ENCODE measurements at places on chromosomes 4 and X.
A peak's percentile ranks its signal among the peaks of the same experiment; 100 is the strongest.

DNA sequence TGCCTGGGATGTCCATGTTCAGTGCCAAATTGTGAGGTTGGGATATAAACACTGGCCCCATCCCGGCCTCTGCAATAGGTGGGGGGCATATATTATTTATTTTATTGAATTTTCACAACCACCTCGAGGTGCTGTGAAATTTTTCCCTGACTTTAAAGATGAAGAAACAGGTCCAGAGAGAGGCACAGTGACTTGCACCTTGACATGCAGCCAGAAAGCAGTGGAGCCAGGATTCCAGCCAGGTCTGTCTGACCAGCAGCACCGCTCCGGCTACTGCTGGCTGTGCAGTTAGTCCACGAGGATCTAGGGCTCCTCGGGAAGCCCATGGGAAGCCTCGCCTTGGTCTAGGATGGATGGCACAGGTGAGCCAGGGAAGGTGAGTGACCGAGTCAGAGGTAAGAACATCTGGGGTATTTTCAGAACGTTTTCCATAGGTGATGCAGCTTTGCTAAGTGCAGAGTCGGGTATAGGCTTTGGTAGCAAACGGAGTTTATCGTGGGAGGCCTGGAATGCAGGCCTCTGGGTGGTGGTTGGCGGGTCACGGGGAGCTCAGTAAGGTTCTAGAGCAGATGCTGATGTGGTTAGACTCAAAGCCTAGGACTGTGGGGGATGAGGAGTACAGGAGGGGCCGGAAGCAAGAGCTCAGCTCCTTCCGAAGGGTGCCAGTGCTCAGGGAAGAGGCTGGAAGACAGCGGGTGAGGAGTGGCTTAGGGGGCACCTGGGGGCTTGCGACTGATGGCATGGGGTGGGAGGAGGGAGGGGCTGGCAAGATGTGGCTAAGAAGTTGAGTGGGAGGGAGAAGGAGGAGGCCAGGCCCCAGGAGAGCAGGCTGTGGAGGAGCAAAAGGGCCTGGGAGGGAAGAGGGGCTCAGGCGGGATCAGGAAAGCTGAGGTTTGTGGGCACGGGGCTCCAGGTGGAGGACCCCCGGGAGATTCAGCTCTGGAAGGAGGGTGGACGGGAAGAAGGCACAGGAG, 107.7 kb upstream of the LRPAP1 start:
- no peak for DNase-seq

GRCh38 chr4:20992002-20992401, 291.7 kb downstream of the PACRGL start:
- DNase-seq = no peak

- DNase-seq = peak; percentile 47
Measured at GRCh38 chrX:56248492-56248891, 16.3 kb downstream of the KLF8 start.

DNA sequence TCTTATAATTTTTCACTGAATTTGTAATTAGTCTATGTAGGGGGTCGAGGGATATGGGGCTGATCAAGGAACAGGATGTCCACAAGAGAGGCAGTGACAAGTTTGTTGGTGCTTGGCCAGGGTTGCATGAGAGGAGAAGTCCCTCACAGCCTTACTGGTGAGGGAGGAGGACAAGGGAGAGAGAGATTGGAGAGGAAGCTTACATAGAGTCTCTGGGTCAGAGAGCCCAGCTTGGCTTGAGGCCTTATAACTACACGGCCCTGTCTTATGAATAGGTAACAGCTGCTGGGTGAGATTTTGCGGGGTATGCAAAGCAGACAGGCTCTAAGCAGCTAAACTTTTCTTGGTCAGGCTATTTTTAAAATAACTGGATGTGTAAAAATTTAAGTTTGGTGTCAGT, 37.9 kb upstream of the OTUD4 start:
- DNase-seq = no peak

DNA sequence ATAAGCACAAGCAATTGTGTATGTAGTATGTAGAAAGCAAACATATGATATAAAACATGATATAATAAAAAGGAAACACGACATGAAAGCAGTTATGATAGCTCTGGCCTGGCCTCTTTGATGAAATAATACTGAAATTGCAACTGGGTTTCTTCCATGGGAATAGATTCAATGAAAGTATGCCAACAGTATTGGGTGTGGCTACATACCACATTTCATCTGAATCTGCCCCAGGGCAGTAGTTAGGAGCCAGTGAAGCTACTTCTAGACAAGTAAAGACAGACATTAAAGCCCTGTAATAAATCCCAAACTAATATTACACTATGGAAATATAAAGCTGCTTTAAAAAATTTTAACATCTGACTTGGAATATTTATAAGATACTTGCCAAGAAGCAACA, 207.3 kb downstream of the FBXW7 start:
- DNase-seq = no peak

GRCh38 chr4:138204507-138204906, 37.6 kb downstream of the SLC7A11 start:
- DNase-seq = no peak

GRCh38 chr4:108395786-108396185, 224.6 kb upstream of the RPL34 start:
- DNase-seq = no peak

GRCh38 chr4:158816955-158817354, 48.1 kb downstream of the FNIP2 start:
- no peak for DNase-seq

DNA sequence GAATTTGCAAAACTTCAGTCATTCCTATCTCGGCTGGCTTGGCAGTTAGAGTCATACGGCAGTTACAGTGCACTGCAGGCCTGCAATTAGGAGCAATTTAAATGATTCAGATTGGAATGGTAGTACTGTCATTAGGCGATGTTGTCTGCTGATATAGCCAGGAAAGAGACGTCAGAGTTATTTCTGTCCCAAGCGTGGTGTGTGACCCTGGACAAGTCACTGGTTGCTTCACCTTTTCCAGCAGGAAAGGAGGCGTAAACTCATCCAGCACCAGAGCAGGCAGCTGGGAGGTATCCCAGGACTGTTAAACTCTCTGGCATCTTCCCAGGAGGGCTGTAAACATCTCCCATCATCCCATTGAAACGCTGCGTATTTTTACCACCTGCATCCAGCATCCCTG, 836 bp upstream of the LNX1 start:
- DNase-seq = no peak

- no peak for DNase-seq
Measured at GRCh38 chr4:55758570-55758969, 61.0 kb upstream of the EXOC1L start.

DNA sequence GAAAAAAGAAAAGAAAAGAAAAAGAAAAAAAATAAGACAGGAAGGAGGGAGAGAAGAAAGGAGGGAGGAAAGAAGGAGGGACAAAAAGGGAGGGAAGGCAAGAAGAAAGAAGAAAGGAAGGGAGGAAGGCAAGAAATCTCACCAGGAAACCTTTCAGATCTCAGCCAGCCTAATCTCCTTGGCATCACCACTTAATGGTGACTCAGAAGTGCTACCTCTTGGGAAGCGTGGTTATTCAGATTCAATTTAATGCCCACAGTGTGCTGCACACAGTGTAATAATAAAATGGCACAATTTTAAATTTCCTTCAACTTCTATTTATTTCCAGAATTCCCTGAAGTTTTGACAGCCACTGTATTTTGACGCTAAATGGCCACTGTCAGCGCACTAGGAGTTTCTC, 50.3 kb downstream of the DKK2 start:
- DNase-seq = no peak

- DNase-seq = no peak
Measured at GRCh38 chr4:42954963-42955669, 62.6 kb downstream of the GRXCR1 start.

DNA sequence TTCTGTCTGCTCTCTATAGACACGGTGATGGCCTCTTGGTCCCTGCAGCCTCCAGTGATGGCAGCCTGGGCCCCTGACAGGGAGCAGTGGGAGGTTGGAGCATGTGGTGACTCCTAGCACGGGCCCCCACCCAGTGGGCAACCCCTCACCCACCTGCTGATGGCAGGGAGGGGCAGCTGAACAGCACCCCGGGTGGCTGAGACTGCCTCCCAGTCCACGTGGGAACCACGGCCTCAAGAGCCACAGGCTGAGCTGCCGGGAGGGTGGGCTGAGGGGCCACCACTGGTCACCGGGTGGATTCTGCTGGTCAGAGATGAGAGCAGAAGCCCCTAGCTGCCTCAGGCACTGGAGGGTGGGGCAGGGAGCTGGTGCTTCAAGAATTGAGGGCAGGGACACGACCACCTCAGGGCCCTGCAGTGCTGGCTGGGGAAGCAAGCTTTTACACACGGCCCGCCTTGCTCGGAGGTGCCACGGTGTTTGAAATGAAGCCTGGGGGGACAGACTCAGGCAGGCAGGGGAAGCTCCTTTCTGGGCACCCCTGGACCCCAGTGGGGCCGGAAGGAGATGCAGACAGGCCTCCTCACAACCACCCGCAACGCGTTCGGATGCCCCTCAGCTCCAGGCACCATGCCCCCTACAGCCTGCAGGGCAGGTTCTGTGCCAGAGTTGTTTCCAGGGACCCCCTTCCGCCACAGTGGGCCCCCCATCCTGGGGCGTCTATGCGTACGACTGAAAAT, 6.3 kb upstream of the HAUS3 start:
- DNase-seq = peak; percentile 17

DNA sequence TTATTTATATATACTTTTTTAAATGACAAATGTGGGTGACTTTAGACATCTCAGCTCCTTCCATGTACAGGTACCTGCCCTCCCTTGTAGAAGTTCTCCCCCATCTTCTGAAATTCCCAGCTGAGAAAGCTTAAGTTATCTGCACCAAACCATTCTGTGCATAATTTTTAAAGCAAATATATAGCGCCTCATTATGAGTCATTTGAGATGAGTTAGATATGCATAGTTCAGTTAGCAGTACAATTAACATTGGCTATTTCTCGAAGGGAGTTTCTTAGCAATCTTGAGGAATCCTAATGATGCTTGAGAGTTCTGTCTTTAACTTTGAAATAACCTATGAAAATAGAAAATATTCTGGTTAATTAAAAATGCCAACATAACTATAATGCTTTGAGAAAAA, 19.4 kb upstream of the UFSP2 start:
- DNase-seq = no peak

DNA sequence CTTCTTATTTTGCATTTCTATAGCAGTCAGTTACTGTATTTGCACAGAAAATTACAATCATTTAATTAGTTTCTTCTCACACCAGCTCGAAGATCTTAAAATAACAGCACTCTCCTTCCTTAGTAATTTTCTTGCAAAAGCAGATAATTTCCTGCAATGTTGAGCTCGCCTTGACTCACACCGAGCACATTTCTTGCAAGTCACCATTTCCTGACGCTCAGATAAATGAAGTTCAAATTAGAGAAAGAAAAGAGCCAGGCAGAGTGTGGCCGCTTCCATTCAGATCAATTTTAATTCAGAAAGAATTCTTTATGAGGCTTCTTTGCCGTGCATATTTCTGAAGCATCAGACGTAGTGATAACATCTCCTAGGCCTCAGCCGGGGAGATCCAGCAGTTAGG, 10.1 kb downstream of the SORCS2 start:
- DNase-seq = no peak

GRCh38 chrX:101417190-101417589, 9.2 kb downstream of the HNRNPH2 start:
- no peak for DNase-seq

- no peak for DNase-seq
Measured at GRCh38 chrX:112786076-112786475, 54.6 kb downstream of the AMOT start.

- DNase-seq = no peak
Measured at GRCh38 chr4:141548791-141549190, 87.6 kb upstream of the IL15 start.

DNA sequence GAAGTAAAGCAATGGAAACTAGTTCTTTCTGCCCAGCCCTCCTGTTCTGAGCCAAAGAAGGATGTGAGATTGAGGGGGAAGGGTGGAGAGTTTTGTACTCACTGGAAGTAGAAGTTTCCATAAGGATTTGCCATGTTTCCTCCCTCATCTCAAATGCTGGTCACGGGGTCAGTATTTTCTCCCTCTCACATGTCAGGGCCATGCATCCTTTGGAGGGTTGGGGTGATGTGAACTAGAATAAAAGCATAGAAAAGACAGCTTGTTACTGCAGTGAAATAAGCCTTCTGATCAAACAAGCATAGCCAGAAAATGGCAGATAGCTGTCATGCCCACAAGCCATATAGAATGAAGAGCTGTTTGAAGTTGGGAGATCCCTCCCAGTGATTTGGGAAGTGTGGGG, 79.7 kb downstream of the KIT start:
- DNase-seq = no peak

DNA sequence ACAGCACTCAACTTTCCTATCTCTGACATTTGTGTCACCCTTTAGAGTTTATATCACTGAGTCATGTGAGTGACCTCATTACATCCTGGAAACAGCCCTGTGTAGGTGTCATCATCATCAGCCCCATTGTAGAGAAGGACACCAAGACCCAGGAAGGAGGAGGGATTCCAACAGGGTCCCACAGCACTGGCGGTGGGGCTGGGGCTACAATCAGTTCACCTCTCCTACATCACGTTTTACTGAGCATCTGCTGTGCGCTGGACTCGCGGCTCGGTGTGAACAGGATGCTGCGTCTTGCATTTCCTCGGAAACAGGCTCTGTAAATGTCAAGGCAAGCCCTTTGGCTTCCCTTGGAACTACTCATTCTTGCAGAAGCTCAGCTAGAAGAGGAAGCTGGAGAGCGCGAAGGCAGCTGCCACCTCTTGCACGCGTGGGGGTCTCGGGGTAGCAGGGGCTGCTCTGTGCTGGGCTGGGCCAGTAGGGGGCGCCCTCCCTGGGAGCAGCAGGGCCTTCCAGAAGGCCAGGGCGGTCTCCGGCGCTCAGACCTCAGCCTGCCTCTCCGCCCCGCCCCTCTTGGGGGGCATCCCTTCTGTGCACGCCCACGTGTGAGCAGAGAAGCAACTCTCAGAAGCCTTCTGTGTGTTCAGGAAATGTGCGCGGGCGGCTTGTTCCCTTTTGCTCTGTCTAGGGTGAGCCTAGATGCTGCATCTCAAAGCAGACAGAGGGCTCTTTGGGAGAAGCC, 29.0 kb downstream of the REELD1 start:
- peak; percentile 27 for DNase-seq

GRCh38 chrX:128739539-128739938, 687.3 kb upstream of the ACTRT1 start:
- no peak for DNase-seq

- no peak for DNase-seq
Measured at GRCh38 chr4:25823632-25824031, 39.2 kb downstream of the SEL1L3 start.

- no peak for DNase-seq
Measured at GRCh38 chr4:79338148-79338547, 12.3 kb upstream of the NAA11 start.

GRCh38 chr4:120731561-120731960, 191.0 kb downstream of the PRDM5 start:
- no peak for DNase-seq

GRCh38 chr4:47715716-47716416, 122.0 kb downstream of the CORIN start:
- no peak for DNase-seq

Data from naive thymus-derived CD4-positive, alpha-beta T cell (primary cell).